Neural crest cell (in vitro differentiated cells): ENCODE measurements at places on chromosomes 2 and 18.

DNA sequence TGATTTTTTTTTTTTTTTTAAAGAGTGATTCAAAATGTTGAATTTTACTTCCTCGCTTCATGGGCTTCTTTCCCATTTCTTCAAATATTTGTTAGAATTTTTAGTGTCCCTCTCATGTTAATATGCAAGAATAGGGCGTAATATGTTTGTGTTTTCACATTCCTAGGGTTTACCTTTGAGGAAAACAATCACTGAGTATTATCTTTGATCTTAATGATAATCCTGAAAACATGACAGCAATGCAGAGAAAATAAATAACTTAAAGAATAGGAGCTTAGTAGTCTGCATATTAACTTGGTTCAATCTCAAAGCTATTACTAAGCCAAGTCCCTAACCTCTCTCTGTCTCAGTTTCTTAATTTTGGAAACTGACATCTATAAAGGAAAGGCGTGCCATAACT lies 475.4 kb downstream of the NRXN1 start:
- DNase-seq: no peak

- no peak for DNase-seq
These were observed 52.4 kb upstream of the ATP8B1 start for GRCh38 chr18:57855551-57855950.

- DNase-seq: no peak
These were observed 8.9 kb upstream of the SLC25A12 start for GRCh38 chr2:171902840-171903420.

DNA sequence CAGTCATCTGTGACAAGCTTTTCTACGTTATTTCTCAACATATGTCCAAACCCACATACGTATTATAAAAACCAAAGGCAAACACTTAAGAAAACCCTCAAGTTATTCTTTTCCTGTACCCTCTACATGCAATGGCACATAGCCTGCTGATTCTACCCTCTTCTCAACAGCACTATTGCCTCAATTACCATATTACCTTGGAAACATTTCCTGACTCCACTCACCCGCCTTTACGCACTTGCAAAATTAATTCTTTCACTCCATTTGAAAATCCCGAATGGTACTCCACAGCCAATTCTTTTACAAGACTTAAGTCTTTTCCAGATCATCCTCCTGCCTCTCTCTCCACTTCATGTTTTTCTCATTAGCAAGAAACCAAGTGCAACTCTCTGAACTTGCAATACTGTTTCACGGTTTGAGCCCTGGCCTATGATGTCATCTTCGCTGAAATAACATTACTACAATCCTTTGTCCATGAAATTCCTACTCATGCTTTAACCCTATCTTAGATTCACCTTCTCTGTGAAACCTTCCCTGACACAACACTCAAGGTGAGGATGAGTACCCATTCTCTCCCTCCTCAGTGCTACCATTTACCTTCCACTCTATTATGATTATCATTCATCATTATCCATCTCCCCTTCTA lies 29.0 kb downstream of the SESTD1 start:
- DNase-seq: no peak

- DNase-seq: no peak
These were observed 59.6 kb downstream of the FEZ2 start for GRCh38 chr2:36538335-36538734.

DNA sequence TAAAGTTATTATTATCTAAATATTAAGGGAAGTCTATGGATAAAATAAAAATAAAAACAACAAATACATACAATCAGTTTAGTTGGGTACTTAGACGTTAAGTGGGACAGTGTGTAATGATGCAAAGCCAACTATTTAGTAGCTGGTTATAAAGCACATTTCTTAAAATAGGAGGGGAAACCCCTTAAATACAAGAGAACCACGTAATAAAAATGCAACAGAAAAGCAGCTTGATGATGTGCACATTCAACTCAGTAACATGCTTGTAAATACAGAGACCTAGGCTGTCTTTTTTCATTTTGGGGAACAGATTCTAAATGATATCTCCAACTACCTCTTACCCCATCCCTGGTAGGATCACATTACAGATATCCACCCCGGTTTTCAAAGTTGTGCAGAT lies 134.3 kb upstream of the AQP4 start:
- DNase-seq: no peak

GRCh38 chr2:168090366-168091135 lies 156.8 kb downstream of the STK39 start:
- DNase-seq: no peak

GRCh38 chr18:5462227-5462626 lies 81.6 kb downstream of the EPB41L3 start:
- no peak for DNase-seq

GRCh38 chr2:145012214-145012670 lies 492.3 kb upstream of the ZEB2 start:
- no peak for DNase-seq

DNA sequence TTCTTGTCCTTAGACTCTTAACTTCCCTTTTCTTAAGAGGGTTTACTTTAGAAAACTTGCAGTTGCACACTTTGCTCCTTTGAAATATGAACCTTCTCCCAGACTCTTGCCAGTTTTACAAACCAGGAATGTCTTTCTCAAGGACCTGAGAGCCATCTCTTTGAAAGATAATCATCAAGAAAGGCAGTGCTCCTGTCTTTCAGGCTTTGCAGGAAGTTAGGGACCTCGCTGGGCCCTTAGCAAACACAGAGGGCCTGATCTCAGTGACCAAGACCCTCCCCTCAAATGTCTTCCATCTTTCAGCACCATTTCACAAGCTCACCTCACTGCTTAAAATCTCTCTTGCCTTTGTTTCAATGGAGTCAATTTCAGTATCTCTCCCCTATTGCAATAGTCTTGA lies 32.0 kb upstream of the NYAP2 start:
- DNase-seq: no peak

DNA sequence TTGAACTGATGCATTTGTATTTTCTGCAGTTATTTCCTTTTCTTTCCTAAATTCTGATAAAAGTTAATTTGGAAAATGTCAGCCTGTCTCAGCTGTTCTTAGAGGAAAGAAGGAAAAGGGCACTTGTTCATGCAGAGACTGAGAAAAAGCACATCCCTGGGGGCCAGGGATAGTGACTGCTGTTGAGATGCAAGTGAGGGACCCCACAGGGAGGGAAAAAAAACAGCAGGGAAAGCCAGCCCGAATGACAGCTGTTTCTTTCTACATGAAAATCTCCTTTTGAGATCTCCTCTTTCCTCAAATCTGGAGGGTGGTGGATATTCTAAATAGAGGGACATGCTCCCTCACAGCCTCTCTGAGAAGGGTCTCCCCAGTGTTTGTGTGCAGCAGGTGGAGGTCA lies 14.0 kb upstream of the MTA3 start:
- no peak for DNase-seq

DNA sequence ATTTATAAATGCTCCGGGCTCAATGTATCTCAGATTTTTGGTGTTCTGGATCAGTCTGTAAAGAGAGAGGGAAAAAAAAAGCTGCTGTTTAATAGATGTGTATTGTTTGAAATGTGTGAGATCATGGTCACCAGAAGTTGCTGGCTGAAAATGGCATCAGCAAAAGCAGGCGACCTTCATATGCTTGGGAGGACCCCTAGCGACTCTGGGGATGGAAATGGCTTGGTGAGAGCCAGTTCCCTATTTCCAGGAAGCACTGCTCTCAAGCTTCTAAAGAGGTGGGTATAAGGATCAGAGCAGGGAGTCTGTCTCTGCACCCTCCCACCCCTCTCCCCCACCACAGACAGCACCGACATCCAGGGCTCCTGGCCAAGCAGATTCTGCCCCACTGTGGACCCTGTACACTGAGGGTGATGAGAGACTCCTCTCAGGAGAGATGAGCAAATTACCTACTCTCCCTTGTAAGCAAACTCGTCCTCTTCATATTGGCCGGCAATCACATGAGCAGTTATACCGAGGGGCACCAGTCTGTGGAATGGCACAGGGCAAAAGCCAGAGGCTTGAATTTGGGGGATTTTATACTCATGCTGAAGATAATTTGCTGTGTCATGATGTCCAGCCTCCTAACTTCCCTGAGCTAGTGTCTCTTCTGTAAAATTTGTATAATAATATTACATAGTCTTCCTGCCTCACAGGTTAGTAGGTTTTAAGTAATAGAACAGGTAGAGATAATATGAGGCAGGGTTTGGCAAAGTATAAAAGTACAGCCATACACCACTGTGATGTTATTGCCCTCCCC lies 29.6 kb downstream of the LHCGR start:
- no peak for DNase-seq

DNA sequence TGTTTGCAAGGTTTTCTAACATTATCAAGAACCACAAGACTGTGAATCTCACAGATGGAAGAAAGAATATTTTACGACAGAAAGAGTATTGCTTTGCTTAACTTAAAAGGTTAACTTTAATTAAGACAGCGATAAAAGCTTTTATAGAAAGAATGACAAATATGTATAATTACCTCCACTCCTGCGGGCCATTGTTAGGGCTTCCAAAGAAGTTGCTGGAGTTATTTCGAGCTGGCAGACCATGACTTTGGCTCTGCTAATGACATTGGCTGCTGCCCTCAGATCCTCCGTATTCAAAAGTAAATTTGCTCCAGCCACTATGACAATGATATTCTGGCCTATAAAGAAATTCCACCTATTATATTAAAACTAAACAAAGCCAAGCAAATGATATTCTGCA lies 47.3 kb downstream of the RBKS start:
- DNase-seq: no peak

GRCh38 chr18:10264260-10264659 lies 190.2 kb upstream of the APCDD1 start:
- no peak for DNase-seq

- no peak for DNase-seq
These were observed 28.0 kb downstream of the UBE2E3 start for GRCh38 chr2:181008407-181008806.

- DNase-seq: no peak
These were observed 251.7 kb upstream of the SIX2 start for GRCh38 chr2:45260946-45261345.

DNA sequence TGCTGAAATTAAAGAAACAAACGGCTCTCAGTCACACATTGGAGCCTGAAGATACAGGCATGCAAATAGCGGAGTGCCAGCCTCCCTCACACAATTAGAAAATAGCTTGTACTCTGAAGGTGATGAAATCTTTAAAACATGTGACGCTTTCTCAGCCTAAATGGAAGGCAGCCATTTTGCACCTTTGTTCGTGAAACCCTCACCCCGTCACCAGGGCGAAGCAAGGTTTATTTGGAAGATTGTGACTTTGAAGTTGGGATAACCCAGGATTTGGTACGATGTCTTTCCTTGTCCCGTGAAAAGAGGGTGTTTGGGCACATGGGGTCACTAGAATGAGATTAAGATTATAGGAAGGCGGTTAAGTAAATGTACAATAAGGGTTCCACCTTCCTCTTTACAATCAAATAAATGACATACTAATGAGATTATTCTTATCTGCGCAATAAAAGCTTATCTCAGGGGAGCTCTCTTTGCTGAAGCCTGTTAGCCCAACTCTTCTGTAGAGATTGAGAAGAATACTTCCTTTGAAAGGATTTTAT lies 4.2 kb downstream of the SH3BP4 start:
- DNase-seq: no peak

DNA sequence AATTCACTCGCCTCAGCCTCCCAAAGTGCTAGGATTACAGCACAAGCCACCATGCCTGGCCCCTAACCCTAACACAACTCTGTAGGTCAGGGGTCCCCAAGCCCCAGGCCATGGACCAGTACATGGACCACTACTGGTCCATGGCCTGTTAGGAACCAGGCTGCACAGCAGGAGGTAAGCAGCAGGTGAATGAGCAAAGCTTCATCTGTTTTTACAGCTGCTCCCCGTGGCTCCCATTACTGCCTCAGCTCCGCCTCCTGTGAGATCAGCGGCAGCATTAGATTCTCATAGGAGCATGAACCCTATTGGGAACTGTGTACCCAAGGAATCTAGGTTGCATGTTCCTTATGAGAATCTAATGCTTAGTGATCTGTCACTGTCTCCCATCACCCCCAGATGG lies 201.7 kb downstream of the NRP2 start:
- DNase-seq: no peak

DNA sequence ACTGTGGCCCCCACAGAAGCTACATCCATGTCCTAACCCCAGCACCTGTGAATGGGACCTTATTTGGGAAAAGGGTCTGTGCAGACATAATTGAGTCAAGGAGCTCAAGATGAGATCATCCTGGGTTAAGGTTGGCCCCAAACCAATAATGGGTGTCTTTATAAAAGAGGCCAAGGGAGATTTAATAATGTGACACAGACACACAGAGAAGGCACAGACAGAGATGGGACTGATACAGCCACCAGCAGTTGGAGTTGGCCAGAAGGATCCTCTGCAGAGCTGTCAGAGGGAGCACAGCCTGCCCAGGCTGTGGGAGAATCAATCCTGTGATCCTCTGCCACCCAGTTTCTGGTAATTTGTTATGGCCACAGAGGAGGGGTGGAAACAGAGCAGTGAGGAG lies 26.0 kb downstream of the SNORC start:
- DNase-seq: no peak

GRCh38 chr2:230898713-230899091 lies 26.3 kb downstream of the GPR55 start:
- DNase-seq: no peak

GRCh38 chr2:11079136-11079824 lies 76.0 kb upstream of the SLC66A3 start:
- no peak for DNase-seq

GRCh38 chr18:48030616-48031480 lies 100.4 kb upstream of the SMAD2 start:
- peak; percentile 41 for DNase-seq

DNA sequence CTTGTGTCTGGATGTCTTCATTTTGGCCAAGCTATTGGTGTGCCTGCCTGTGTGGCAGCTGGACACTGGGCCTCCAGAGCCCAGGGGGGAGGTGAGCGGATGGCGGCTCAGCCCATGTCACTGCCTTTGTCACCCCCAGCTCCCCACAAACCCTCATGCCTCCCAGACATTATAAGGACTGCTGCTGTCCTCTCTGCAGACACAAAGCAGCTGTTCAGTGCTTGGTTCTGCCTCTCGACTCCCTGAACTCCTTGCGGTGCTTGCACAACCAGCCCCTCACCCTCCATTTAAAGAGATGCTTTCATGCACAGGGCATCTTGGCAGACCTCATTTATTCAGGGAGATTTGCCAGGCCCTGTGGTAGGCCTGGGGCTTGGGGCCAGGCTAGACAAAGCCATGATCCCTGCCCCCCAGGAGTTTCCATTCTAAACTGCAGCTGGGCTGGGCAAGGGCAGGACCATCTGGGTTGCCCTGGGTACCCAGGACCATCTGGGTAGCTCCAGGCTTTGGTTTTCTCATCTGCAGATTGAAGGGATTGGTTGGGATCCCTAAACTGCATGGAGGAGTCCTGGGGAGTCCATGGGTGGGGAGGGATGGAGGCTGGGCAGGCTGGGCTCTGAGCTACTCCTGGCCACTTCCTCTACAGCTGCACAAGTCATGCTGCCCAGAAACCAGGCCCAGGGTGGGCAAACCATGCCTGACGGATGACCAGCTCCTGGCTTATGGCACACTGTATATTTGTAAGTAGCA lies 168.5 kb downstream of the CELF4 start:
- no peak for DNase-seq

- DNase-seq: no peak
These were observed 80.5 kb upstream of the ITPRID2 start for GRCh38 chr2:181810823-181811695.
